ENCODE measurements at places on chromosomes 12 and 14.

GRCh38 chr12:128245905-128246304 lies 21.1 kb upstream of the TMEM132C start:
- no peaks in the 10 kb centered on the region for H3K36me3 ChIP-seq
- no peak overlapping the region for H3K4me3 ChIP-seq
- no peaks in the 10 kb centered on the region for H3K27me3 ChIP-seq

DNA sequence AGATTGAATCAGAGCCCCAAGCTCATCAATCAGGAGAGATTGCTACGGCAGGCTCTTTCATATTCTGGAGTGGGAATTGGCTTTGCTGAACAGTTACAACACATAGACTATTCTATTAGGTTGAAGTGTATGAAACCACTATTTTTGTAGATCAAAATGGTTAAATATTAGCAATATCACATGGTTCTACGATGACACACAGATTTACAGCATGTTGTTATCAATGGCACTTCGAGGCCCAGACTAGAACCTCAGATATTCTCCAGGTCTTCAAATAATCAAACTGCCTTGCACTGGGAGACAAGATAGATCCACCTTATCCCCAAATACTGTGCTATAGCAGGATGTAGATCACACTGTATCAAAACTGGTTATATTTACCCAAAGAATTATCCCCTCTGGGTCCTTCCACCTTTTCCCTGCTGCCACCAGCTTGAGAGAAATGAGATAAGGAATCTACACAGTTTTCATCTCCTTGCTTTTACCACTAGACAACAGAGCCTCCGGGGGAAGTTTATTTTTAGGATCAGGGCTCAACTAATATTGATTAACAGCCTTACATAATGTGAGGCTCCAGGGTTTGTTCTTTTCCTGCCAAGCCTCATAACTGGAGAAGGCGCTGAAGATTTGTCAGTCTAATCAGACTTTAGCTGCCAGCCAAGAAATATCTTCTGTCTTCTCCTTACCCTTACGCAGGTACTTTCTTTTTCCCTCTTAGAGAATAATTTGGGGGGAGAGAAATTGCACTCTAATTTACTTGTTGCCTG lies 507.1 kb downstream of the DIO2 start:
- DNase-seq: no peak
- H3K36me3 ChIP-seq: no peaks in the 10 kb centered on the region
- no peaks in the 10 kb centered on the region for H3K27me3 ChIP-seq
- no peak overlapping the region for H3K4me3 ChIP-seq
- no peaks in the 10 kb centered on the region for H3K4me1 ChIP-seq
- no peak overlapping the region for H3K27ac ChIP-seq

GRCh38 chr14:92967346-92967926 lies 44.5 kb downstream of the CHGA start:
- no peak overlapping the region for H3K4me3 ChIP-seq
- no peak for DNase-seq
- H3K36me3 ChIP-seq: peaks cover 4% of the 10 kb centered on the region
- no peaks in the 10 kb centered on the region for H3K27me3 ChIP-seq
- H3K27ac ChIP-seq: no peak overlapping the region

GRCh38 chr14:103593577-103593976 lies 30.8 kb downstream of the COA8 start:
- peaks cover 9% of the 10 kb centered on the region for H3K4me1 ChIP-seq
- H3K4me3 ChIP-seq: peak overlapping the region; percentile 59
- H3K27ac ChIP-seq: no peak overlapping the region
- peaks cover 15% of the 10 kb centered on the region for H3K36me3 ChIP-seq
- no peaks in the 10 kb centered on the region for H3K27me3 ChIP-seq
- DNase-seq: no peak

GRCh38 chr12:52243259-52243855 lies 10.3 kb downstream of the KRT7 start:
- DNase-seq: no peak
- H3K36me3 ChIP-seq: no peaks in the 10 kb centered on the region
- peaks cover 29% of the 10 kb centered on the region for H3K27me3 ChIP-seq
- H3K27ac ChIP-seq: peak overlapping the region; percentile 87

GRCh38 chr12:118359541-118359915 lies 13.2 kb downstream of the TAOK3 start:
- H3K27ac ChIP-seq: peak overlapping the region; percentile 92
- H3K27me3 ChIP-seq: no peaks in the 10 kb centered on the region
- H3K4me1 ChIP-seq: peaks cover 45% of the 10 kb centered on the region
- peaks cover 2% of the 10 kb centered on the region for H3K36me3 ChIP-seq
- no peak for DNase-seq

DNA sequence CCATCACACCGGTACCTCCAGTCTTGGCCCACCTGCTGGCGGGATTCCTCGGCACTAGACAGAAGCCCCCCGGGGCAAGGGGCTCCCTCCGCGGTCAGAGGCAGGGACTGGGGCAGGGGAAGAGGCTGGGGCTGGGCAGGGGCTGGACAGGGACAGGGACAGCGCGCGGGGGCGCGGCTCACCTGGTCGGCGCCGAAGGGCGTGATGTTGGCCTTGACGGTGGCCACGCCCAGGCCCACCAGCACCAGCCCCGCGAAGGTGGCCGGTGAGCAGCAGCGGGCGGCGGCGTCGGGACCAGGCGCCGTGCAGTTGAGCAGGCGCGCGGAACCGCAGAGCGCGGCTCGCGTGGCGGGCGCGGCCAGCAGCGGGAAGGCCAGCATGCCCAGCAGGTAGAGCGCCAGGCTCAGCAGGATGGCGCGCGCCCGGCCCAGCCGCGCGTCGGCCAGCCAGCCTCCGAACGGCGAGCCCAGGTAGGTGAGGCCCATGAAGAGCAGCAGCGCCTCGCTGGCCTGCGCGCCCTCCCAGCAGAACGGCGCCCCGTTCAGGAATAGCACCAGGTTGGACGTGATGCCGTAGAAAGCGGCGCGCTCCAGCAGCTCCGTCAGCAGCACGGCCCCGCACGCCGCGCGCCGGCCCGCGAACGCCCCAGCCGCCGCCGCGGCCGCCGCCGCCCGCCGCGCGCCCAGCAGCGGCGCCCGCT lies 392 bp downstream of the SLC15A4 start:
- peak overlapping the region; percentile 82 for H3K4me3 ChIP-seq
- no peak for DNase-seq
- H3K27me3 ChIP-seq: no peaks in the 10 kb centered on the region

DNA sequence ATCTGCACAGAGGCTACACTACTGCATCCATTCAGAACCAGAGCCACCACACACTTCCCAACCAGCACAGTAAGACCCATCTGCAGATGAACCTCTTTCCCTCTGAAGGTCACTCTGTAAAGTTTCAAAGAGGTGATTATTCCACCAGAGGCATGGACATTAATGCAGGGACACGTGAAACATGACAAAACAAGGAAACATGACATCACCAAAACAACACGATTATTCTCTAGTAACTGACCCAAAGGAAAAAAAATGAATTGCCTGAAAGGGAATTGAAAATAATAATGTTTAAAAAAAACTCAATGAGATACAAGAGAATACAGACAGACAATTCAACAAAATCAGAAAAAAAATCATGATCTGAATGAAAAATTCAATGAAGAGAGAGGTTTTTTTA lies 139.1 kb downstream of the RERGL start:
- DNase-seq: no peak
- H3K36me3 ChIP-seq: no peaks in the 10 kb centered on the region
- H3K4me1 ChIP-seq: no peaks in the 10 kb centered on the region
- H3K4me3 ChIP-seq: no peak overlapping the region

DNA sequence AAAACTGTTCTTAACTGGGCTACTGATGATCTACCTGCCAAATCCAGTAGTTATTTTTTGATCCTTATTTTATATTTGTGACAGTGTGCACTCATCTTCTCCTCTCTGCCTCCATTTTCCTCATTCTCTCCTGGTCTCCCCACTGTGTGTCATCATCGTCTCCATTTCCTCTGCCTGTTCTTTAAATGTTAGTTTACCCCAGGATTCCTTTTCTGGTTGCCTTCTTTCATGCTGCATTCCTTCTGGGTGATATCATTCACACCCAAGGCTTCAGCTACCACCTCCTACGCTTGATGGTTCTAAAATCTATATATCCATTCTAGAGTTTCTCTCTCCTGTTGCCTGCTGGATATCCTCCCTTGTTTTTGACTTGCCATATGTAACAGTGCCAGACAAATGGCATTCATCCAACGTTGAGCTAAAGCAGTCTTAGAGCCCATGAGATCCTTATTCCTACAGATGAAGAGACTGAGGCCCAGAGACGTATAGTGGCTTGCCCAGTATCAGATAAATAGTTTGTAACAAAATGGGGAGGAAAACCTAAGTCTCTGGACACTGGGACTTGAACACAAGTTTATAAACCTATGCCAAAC lies 109.5 kb downstream of the DIP2B start:
- peaks cover 4% of the 10 kb centered on the region for H3K36me3 ChIP-seq
- H3K27me3 ChIP-seq: no peaks in the 10 kb centered on the region
- no peak overlapping the region for H3K4me3 ChIP-seq
- no peak overlapping the region for H3K27ac ChIP-seq

DNA sequence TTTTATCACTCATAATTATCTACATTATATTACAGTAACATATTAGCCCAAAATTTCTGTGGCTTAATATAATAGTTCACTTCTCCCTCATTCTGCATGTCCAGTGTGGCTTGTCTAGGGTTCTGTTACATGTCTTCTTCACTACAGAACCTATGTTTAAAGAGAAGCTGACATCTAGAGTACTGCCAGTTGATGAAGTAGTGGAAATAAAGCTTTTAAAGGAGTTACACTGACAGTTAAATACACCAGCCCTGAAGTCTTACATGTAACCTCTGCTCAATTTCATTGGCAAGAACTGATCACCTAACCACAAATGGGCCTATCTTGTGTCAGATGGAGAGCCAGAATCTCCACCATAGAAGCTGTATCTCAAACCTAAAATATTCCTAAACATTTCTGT lies 32.9 kb downstream of the RPS6KA5 start:
- peaks cover 47% of the 10 kb centered on the region for H3K4me1 ChIP-seq
- H3K27me3 ChIP-seq: no peaks in the 10 kb centered on the region
- no peak overlapping the region for H3K4me3 ChIP-seq
- DNase-seq: no peak
- peaks cover 5% of the 10 kb centered on the region for H3K36me3 ChIP-seq

DNA sequence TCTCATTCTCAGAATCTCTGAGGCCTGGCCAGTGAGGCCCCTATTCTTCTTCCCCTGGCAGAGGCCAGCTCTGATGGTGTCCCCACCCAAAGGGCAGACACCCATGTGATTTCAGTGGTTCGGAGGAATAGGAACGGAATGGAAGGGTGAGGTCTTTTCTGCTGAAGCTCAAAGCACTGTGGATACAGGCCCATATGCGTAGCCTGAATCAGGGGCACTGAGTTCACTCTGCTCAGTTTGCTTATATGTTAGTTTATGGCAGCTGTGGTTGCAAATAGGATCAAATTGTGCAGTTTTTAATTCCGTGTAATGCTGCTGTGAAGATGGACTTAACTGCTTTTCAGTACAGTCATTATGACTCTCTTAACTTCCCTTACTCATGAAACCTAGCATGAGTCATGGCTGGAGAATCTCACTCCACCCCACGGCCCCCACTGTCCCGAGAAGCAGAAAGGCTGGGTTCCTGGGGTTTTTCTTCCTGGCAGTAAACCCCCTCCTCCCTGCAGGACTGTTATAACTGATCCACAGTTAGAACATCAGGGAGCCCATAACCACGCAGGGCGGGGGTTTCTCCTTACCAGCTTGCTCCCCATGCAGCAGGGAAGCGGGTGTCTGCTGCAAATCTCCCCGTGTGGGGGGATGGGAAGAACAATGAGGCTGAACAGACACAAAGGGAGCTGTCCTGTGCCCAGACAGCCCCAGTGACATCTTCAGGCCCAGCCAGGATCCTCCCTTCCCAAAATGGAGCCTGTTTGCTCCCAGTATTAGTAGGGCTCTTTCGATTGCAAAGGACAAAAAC lies 122.7 kb downstream of the SLC38A6 start:
- no peak overlapping the region for H3K27ac ChIP-seq
- H3K4me3 ChIP-seq: no peak overlapping the region
- H3K27me3 ChIP-seq: no peaks in the 10 kb centered on the region

DNA sequence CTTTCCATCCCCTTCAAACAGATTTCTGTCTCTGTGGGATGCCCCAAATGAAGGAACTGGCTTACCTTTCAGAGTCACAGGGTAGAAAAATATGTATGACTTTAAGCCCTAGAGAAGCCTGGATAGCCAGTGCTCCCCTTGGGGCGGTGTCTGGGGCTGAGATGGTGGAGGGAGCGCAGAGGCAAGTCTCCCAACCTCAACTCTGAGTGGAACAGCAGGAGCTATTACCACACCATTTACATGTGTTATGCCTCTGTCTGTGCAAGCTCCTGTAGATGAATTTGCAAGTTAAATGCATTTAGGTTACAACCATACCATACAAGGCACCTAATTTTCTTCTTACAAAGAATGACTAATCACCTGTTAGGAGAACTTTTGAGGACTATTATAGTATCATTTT lies 50.4 kb upstream of the CLMN start:
- DNase-seq: no peak
- no peak overlapping the region for H3K27ac ChIP-seq
- H3K4me3 ChIP-seq: no peak overlapping the region
- H3K4me1 ChIP-seq: no peaks in the 10 kb centered on the region

DNA sequence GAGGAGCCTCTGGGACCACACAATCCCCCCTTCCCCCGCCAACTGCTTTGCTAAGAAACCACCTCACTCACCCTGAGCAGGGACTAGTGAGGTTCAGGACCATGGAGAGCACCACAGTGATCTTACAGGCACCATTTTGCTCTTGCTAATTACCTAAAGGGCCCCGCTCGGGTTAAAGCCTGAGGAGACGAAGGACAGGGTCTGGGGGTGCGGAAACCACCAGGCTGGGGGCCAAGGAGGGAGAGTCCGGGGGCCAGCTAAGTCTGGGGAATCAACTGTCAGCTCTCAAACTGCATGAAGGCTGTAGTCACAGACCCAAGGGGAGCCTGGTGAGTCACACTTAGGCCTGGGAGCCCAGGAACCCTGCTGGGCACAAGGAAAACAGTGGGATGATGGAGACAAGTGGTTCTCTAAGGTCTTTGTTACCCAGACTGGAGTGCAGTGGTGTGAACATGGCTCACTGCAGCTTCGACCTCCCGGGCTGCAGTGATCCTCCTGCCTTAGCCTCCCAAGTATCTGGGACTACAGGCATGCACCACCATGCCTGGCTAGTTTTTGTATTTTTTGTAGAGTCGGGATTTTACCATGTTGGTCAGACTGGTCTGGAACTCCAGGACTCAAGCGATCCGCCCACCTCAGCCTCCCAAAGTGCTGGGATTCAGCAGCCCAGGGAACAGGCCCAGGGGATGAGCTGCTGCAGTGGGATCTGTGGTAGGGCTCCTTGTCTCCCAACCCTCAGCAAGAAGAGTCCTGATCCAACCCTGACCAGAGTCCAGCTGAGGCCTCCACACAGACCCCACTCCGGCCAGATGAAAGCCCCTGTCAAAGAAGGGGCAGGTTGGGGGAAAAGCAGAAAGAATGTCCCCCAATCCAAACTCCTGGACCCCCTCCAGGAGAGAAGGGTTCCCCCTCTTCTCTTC lies 98.8 kb downstream of the CALM1 start:
- no peak overlapping the region for H3K4me3 ChIP-seq
- DNase-seq: peak; percentile 34
- no peak overlapping the region for H3K27ac ChIP-seq
- H3K4me1 ChIP-seq: no peaks in the 10 kb centered on the region
- peaks cover 2% of the 10 kb centered on the region for H3K36me3 ChIP-seq
